ENCODE measurements at places on chromosomes 5 and 9. TPM values are rescaled to one million over a fixed set of nuclear protein-coding genes. Genes with fewer than 3 reads are reported as not detected.

Gene FGFR4
- polyA plus RNA-seq, result 0.20 TPM

Gene SPATA31C1
- not detected for polyA plus RNA-seq

Gene CNTFR
- polyA plus RNA-seq, result not detected

Gene SPINK5
- not detected for polyA plus RNA-seq

Gene MVB12B
- 1.6 TPM for polyA plus RNA-seq

Gene DMRTA1
- polyA plus RNA-seq, result not detected

Gene GALNT10
- 6.2 TPM for polyA plus RNA-seq

Gene SLC25A2
- not detected for polyA plus RNA-seq

DNA sequence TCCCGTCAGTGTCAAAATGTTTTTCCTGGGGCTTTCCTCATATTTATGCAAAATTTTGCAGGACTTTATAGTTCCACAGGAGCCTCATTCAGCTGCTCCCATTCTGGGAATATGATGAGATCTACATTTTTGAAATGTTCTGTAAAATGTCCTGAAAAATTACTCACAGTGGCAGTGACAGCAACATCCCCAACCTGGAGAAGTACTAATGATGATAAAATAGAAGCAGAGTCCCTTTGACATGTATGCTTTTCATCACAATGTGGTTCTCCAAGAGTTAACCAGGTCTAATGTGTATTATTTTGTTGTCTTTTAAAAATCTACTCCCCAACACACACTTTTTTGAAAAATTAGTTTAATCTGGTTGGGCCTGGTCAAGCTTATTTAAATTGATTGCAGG, 36.1 kb downstream of the RORB start:
- H3K4me3 ChIP-seq, result no peak overlapping the region
- H3K27ac ChIP-seq, result no peak overlapping the region
- H3K4me1 ChIP-seq, result no peaks in the 10 kb centered on the region
- no peaks in the 10 kb centered on the region for H3K36me3 ChIP-seq
- no peak for DNase-seq

GRCh38 chr9:38195737-38196161, 126.7 kb upstream of the SHB start:
- no peak overlapping the region for H3K4me3 ChIP-seq
- H3K36me3 ChIP-seq, result no peaks in the 10 kb centered on the region
- no peaks in the 10 kb centered on the region for H3K4me1 ChIP-seq
- H3K27me3 ChIP-seq, result no peaks in the 10 kb centered on the region
- no peak for DNase-seq

GRCh38 chr5:100175346-100175745, 359.8 kb upstream of the FAM174A start:
- H3K27ac ChIP-seq, result no peak overlapping the region
- DNase-seq, result no peak
- no peaks in the 10 kb centered on the region for H3K4me1 ChIP-seq
- no peaks in the 10 kb centered on the region for H3K36me3 ChIP-seq
- H3K27me3 ChIP-seq, result no peaks in the 10 kb centered on the region

GRCh38 chr5:115930630-115931337, 31.5 kb upstream of the LVRN start:
- no peak overlapping the region for H3K27ac ChIP-seq
- H3K36me3 ChIP-seq, result no peaks in the 10 kb centered on the region
- DNase-seq, result no peak
- no peaks in the 10 kb centered on the region for H3K4me1 ChIP-seq

DNA sequence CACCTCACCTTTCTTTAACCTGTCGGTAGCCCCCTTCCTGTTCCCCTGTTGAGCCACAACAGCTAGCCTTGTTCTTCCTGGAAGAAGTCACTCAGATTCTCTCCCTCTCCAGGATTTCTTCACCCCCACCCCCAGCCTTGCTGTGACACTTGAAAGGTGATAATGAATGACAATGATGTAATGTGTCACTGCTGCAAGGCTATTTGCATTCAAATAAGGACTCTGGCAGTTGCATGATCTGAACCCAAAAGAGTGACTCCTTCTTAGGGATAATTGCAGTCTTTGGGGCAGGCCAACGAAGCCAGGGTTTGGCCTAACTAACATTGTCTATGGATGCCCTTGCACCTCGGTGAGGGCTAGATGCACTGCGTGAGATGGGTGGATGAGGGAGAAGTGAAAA, 154.4 kb upstream of the CLINT1 start:
- no peak overlapping the region for H3K27ac ChIP-seq
- H3K36me3 ChIP-seq, result no peaks in the 10 kb centered on the region
- H3K27me3 ChIP-seq, result no peaks in the 10 kb centered on the region
- DNase-seq, result no peak

DNA sequence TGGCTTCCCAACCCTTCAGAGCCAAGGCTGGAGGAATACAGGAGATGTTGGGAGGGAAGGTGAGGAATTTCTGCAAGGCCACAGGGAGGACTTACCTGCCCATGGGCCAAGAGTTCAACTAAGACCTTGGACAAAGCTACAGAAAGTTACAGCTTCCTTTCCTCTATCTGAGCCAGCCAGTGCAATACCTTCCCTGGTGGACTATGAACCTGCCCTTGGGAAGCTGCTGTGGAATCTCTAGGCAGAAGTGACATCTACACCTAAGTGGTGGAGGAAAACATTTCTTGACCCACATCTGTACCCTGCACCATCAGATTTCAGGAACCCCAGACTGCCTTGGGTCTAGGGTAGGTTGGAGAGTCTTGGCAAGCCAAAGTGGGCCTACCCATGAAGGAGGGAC, 6.7 kb upstream of the SKP1 start:
- no peak for DNase-seq
- H3K4me3 ChIP-seq, result no peak overlapping the region
- no peaks in the 10 kb centered on the region for H3K4me1 ChIP-seq

GRCh38 chr5:132473019-132473531, 17.5 kb downstream of the IRF1 start:
- no peak overlapping the region for H3K4me3 ChIP-seq
- H3K27ac ChIP-seq, result peak overlapping the region; percentile 62
- peak; percentile 93 for DNase-seq
- no peaks in the 10 kb centered on the region for H3K27me3 ChIP-seq

- H3K4me1 ChIP-seq, result no peaks in the 10 kb centered on the region
- DNase-seq, result no peak
- no peaks in the 10 kb centered on the region for H3K36me3 ChIP-seq
- H3K4me3 ChIP-seq, result no peak overlapping the region
These were observed 1568.5 kb upstream of the NUDT12 start for GRCh38 chr5:105131045-105131444.

- H3K4me1 ChIP-seq, result no peaks in the 10 kb centered on the region
- H3K4me3 ChIP-seq, result no peak overlapping the region
- no peaks in the 10 kb centered on the region for H3K36me3 ChIP-seq
- H3K27ac ChIP-seq, result no peak overlapping the region
- no peak for DNase-seq
- H3K27me3 ChIP-seq, result no peaks in the 10 kb centered on the region
These were observed 66.4 kb upstream of the SPRY4 start for GRCh38 chr5:142391058-142391845.

GRCh38 chr9:115036691-115037090, 81.3 kb downstream of the TNC start:
- H3K4me3 ChIP-seq, result no peak overlapping the region
- DNase-seq, result no peak
- no peak overlapping the region for H3K27ac ChIP-seq
- H3K36me3 ChIP-seq, result no peaks in the 10 kb centered on the region
- no peaks in the 10 kb centered on the region for H3K4me1 ChIP-seq

DNA sequence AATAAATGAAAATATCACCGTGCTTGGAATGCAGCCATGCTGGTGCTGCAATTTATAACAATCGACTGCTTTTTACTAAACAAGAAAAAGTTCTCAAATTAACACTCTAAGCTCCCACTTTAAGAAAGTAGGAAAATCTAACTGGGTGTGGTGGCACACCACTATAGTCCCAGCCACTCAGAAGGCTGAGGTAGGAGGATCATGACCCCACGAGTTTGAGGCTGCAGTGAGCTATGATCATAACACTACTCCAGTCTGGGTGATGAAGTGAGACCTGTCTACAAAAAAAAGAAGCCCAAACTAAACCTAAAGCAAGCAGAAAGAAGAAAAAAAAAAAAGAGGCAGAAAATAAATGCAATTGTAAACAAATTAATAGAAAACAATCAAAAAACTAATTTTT, 10.5 kb downstream of the CCNG1 start:
- H3K4me1 ChIP-seq, result no peaks in the 10 kb centered on the region
- no peak overlapping the region for H3K27ac ChIP-seq
- H3K36me3 ChIP-seq, result peaks cover 25% of the 10 kb centered on the region
- H3K4me3 ChIP-seq, result no peak overlapping the region
- no peaks in the 10 kb centered on the region for H3K27me3 ChIP-seq

DNA sequence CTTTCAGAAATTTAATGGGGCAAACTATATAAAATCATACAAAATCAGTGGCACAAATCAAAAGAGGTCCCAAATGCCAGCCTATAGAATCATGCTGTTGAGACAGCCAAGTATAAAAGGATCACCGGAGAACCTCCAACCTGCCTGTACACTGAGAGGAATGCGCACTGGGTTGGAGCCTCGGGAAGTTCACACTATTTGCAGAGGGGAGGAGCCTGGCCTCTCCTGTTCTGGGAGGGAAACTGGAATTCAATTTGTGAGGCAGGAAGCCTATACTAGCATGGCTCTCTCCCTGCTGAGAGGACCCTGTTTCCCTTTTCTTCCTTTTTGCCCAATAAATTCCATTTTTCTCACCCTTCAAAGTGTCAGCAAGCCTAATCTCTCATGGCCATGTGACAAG, 406.0 kb downstream of the HINT1 start:
- no peaks in the 10 kb centered on the region for H3K36me3 ChIP-seq
- DNase-seq, result no peak
- no peaks in the 10 kb centered on the region for H3K4me1 ChIP-seq
- H3K27ac ChIP-seq, result no peak overlapping the region
- no peaks in the 10 kb centered on the region for H3K27me3 ChIP-seq

DNA sequence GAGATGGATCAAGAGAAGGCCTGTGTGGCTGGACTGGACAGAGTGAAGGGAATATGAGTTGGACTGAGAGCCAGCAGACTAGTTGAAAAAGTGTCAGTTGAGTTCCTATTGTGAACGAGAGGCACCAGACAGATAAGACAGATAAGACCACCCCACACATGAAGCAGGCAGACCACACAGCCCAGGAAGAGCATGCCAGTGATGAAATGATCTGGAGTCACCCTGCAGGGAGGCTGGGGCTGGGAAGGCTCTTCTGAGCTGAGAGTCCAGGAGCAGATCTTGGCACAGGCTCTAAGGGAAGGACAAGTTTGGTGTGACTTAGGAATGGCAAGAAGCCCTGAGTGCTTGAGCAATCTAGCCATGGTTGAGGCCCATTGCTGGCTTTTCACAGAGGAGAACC, 10.6 kb upstream of the SLC25A48 start:
- no peak for DNase-seq
- H3K27ac ChIP-seq, result no peak overlapping the region
- no peaks in the 10 kb centered on the region for H3K36me3 ChIP-seq

GRCh38 chr5:151642472-151643140, 44.1 kb downstream of the SPARC start:
- DNase-seq, result no peak
- H3K4me3 ChIP-seq, result no peak overlapping the region
- H3K27ac ChIP-seq, result no peak overlapping the region
- H3K4me1 ChIP-seq, result peaks cover 11% of the 10 kb centered on the region
- no peaks in the 10 kb centered on the region for H3K36me3 ChIP-seq

DNA sequence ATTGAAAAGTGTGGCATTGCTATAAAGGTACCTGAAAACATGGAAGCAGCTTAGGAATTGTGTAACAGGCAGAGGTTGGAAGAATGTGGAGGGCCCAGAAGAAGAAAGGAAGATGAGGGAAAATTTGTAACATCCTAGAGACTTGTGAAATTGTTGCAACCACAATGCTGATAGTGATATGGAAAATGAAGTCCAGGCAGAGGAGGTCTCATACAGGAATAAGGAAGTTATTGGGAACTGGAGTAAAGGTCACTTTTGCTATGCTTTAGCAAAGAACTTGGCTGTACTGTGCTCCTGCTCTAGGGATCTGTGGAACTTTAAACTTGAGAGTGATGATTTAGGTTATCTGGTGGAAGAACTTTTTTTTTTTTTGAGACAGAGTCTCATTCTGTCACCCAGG, 43.5 kb downstream of the PTPDC1 start:
- no peaks in the 10 kb centered on the region for H3K27me3 ChIP-seq
- DNase-seq, result no peak
- no peaks in the 10 kb centered on the region for H3K4me1 ChIP-seq
- H3K4me3 ChIP-seq, result no peak overlapping the region

GRCh38 chr5:146656703-146657102, 140.7 kb upstream of the GPR151 start:
- no peak overlapping the region for H3K27ac ChIP-seq
- DNase-seq, result no peak
- no peaks in the 10 kb centered on the region for H3K36me3 ChIP-seq
- H3K4me3 ChIP-seq, result no peak overlapping the region
- H3K27me3 ChIP-seq, result no peaks in the 10 kb centered on the region

GRCh38 chr5:141714542-141715310, 32.7 kb upstream of the ARAP3 start:
- no peak overlapping the region for H3K27ac ChIP-seq
- no peaks in the 10 kb centered on the region for H3K36me3 ChIP-seq

DNA sequence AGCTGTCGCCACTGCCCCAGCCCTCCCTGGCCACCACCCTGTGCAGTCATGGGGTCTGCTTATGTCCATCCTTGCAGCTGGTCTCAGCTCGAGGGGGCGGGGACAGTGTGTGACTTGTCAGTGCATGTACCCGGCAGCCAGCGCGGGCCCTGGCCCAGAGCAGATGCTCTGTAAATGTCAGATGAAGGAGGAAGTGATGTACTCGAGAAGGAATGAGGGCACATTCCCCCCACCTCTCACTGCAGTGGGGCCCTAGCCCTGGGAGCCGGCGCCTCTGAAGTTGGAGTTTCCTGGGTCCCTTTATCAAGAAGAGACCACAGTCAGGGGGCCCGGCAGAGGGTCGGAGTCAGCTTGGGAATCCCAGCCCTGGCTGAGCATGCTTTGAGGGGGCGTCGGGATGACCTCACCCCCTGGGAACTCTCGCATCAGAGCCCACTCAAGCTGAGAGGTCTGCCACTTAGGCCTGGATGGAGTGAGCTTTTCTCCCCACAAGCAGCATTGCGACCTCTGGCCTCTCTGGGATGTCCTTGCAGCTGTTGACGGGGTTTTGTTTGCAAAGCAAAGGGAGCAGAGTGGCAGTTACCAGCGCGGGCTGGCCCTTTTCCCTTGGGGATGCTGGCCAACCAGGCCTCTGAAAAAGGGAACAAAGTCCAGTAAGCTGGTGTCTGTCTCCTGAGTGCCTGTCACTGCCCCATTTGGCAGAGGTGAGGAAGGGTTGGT, 19.0 kb downstream of the NEURL1B start:
- H3K27me3 ChIP-seq, result no peaks in the 10 kb centered on the region
- H3K4me1 ChIP-seq, result no peaks in the 10 kb centered on the region
- H3K36me3 ChIP-seq, result no peaks in the 10 kb centered on the region

- H3K4me1 ChIP-seq, result no peaks in the 10 kb centered on the region
- no peak overlapping the region for H3K4me3 ChIP-seq
- no peaks in the 10 kb centered on the region for H3K36me3 ChIP-seq
- DNase-seq, result no peak
These were observed 39.7 kb upstream of the SLC25A51 start for GRCh38 chr9:37943345-37944265.

GRCh38 chr5:177994561-177995190, 1.4 kb downstream of the PROP1 start:
- H3K27me3 ChIP-seq, result no peaks in the 10 kb centered on the region
- no peaks in the 10 kb centered on the region for H3K4me1 ChIP-seq

GRCh38 chr5:132224716-132225115, 2.9 kb downstream of the P4HA2 start:
- H3K4me1 ChIP-seq, result no peaks in the 10 kb centered on the region
- no peak overlapping the region for H3K27ac ChIP-seq
- no peak overlapping the region for H3K4me3 ChIP-seq
